ENCODE measurements at places on chromosomes 2 and 18.

- no peak for DNase-seq
Measured at GRCh38 chr2:198930170-198930569, 527.6 kb downstream of the SATB2 start.

DNA sequence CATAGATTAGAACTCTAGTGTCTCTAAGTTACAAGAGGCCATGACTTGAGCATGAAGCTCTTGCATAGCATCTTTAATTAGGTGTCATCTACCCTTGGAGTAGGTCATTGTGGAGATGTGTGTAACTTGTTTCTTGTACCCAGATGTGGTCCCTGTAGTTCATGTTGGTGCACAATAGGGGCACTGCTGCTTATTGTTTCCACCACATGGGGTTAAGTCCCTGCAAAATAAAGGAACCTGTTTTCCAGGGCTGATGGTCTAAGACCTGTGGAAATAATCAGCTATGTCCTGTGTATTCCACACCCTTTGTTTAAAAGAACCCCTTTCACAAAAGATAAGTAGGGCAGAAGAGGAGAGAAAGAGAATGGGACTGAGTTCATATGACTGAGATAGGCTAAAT lies 28.6 kb downstream of the ASXL3 start:
- no peak for DNase-seq

- DNase-seq, result no peak
Measured at GRCh38 chr2:105393373-105394055, 5.3 kb downstream of the FHL2 start.

DNA sequence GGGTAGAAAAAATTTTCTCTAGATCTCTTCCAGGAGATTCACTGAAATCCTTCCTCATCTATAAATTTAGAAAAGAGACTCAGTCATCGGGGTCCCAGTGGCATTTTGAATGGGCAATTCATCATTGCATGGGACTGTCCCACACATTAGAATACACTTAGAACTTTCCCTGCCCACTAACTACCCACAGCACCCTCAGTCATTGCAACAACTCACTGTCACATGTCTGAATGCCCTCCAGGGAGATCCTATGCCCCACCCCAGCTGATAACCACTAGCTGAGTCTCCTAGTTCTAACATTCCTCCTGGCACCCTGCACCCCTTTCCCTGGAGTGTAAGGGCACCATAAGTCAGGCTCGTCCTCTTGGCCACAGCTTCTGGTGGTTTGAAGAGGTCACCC lies 89.6 kb downstream of the INSIG2 start:
- DNase-seq, result no peak

DNA sequence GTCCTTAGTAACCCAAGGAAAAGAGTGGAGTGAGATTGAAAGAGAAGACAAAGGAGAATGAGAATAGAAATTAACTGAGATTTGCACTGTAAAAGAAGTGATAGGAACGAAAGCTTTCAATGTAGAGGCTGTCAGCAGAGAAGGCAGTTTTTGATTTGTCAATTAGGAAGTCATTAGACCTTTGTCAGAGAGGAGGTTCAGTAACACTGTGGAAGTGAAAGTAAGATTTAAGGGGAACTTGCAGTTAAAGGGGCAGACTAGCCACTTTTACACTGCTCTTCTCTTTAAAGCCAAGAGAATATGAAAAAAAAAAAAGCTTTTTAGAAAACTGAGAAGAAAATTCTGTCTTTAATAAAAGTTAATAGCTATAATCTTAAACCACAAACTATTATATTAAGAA lies 11.5 kb upstream of the KYNU start:
- DNase-seq, result no peak

GRCh38 chr2:19362755-19363473 lies 4.5 kb upstream of the OSR1 start:
- DNase-seq, result peak; percentile 73

DNA sequence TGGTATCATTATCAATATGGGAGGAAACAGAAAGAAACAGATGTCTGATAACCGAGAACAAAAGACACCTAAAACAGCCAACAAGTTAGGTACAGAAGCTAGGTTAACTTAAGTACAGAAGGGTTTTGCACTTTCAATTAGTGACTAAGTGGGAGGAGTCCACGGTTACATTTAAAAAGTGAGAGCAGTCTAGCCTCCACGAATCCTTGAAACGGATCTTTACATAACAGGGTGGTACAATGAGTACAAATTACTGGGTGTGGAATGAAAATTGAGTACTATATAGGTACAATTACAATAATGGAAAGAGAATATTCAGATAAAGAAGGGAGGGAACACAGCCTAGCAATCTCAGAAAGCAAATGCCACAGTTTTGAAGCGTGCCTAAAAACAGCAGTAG lies 76.6 kb downstream of the TLK1 start:
- no peak for DNase-seq

DNA sequence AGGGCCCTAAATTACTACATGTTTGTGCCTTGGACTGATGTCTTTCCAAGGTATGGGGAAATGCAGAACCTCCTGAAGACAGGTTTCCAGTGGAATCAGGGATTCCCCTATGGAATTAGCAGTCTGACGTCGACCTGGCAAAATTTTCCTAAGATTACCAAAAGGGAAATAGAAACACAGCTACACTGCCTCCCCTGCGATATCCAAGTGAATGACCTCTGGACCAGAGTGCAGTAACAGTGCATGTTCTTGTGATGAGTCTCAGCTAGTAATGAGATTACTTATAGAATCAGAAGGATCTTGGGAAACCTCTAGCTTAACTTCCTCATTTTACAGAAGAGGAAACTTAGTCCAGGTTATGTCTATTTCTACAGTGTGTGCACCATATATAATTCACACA lies 21.3 kb upstream of the CHST9 start:
- no peak for DNase-seq
